RPMI8226 (cell line): ENCODE measurements at places on chromosomes 4 and X.

DNA sequence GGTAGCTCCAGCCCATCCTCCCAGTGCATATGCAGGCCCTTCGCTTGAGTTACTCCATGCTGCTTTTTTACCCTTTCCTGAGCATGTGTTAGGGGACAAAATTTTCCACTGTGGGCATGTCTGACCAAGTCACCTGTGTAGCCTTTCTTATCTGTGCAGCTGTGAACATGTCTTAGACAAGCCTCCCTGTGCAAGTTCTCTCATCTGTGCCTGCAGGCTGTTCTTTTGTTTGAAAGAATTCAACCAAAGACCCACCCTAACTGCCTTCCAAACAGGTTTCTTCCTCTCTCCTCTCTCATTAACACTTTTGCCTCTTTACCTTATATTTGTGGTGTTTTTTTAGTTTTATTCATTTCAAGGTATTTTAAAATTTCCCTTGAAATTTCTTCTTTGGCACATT is 53.2 kb upstream of the SPIN4 start:
- DNase-seq, result no peak

DNA sequence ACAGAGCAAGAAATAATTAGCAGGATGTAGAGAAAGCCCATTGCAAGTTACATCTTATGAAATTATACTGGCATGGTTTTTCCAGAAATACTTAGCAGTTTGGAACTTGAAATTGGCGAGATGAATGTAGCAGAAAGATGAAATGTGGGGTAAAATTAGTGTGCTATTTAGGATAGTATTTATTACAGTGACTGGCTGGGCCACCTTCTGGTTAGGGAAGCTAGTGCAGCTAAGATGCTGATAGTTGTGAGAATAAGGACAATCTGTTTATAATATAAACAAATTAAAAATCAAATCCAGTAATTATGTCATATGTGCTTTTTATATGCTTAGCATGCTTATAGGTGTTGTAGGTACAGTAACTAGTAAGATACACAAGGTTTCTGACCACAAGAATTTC is 74.8 kb downstream of the IL15 start:
- DNase-seq, result no peak

DNA sequence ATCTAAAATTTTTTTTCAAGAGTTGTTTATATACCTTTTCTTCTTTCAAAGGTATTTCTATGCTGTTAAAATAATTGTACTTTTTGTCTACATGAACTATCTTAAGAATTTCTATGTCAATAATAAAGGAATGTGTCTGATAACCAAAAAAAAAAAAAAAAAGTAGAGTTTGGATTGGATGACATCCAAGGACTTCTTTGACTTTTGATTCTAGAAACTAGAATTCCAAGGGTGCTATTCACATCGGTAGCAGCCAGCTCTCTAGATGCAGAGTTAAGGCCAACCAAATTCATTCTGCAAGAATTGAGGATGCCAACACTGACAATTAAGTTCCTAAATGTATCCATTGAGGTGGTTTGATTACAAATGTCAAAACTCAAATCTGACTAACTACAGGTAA is 42.0 kb upstream of the PRKG2 start:
- no peak for DNase-seq

- DNase-seq, result peak; percentile 32
Measured at GRCh38 chr4:54063737-54064316, 578 bp downstream of the CHIC2 start.

GRCh38 chr4:21946858-21947257 is 1.7 kb downstream of the KCNIP4 start:
- DNase-seq, result no peak

DNA sequence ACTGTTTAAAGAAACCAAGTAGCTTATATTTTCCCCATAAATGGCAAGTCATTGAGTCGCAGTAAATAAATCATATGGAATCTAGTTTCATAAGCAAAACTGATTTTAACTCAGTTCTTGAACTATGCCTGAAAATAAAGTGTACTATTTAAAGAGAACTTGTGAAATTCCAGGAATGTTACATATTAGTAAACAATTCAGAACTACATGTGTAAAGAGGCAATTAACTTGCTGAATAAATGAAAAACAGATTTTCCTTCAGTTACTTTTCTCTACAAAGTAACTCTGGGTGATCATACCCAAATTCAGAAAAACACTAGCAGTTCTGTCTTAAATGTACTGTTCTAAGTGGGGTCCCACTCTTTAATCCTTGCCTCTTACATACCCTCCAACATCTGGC is 236.1 kb upstream of the EDNRA start:
- DNase-seq, result no peak

DNA sequence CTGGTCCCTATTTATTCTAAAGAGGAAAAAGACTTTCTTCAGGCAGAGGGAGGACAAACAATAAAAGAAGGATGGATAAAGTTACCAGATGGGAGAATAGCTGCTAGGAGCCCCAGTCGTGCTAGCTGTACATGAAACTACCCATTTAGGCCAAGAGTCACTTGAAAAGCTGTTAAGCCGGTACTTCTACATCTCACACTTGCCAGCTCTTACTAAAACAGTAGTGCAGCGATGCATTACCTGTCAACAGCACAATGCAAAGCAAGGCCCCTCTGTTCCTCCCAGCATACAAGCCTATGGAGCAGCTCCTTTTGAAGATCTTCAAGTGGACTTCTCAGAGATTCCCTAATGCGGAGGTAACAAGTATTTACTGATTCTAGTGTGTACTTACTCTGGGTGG is 1138.8 kb downstream of the ARAP2 start:
- no peak for DNase-seq

DNA sequence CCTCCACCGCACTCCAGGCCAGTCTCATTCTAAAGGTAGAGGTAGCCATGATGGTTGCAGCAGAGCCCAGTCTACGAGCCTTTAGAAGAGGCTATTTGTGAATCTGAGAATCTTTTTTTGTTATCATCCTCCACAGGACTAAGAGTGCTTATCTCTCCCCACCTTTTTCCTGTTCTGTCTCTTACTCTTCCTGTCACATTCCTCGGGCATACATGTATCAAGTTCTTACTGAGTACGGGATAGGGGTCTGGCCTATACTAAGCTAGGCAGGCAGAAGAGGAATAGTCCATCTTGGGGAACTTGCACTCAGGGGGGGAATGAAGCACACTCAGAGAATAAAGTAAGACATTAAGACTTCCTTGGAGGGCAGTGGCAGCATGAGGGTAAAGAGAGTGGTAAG is 25.7 kb downstream of the LAS1L start:
- no peak for DNase-seq

DNA sequence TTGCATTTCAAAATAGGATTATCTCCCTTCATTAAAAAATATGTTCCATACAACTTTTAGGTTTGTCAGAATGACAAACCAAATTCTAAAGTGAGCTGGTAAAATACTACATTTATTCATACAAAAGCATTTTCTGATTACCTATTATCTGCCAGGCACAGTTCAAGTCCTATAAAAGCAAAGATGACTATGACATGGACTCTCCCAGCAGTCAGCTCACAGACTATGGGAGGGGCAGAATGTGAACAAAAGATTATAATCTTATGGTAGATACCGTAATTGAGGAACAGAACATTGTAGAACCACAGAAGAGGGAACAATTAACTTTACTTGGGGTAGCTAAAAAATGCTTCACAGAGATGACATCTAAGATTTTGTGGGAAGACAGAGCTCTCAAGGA is 12.4 kb downstream of the PAQR3 start:
- no peak for DNase-seq

GRCh38 chr4:1208266-1208961 is 36.0 kb upstream of the SPON2 start:
- no peak for DNase-seq

DNA sequence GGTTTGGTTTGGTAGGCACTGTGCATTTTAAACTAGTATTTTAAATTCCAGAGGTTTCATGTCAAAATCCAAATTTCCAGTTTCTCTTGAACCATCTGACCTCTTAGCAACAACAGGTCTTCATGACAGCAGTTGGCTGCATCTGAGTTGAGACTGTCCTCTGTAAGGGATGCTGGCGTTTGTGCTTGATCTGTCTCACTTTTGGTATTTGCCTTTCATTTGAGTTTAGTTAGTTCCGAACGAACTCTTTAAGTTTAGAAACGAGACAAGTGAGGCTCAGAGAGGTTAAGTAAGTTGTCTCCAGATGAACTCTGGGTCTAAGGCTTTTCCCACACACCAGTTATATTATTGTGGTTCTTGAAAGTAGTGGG is 29.1 kb downstream of the SPARCL1 start:
- DNase-seq, result no peak

DNA sequence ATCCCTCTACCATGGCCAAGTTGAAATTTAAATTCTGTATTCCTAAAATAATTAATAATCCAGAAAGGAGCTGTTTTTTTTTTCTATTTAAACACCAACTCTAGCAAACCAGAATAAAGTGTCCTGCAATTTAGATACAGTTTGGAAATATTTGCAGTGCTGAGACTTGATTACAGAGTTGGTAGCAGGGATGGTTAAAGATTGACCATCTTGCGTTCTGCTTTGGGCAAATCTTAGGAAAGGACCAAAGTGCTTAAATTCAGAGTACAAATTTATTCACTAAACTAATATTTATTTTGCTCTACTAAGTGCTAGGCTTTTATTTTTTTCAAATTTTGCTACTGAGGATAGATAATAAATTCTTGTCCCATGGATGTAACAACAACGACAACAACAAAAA is 180.2 kb upstream of the AADAT start:
- no peak for DNase-seq

- no peak for DNase-seq
Measured at GRCh38 chrX:24629701-24630100, 17.4 kb downstream of the PCYT1B start.

- no peak for DNase-seq
Measured at GRCh38 chr4:126221282-126221681, 906.5 kb downstream of the FAT4 start.

DNA sequence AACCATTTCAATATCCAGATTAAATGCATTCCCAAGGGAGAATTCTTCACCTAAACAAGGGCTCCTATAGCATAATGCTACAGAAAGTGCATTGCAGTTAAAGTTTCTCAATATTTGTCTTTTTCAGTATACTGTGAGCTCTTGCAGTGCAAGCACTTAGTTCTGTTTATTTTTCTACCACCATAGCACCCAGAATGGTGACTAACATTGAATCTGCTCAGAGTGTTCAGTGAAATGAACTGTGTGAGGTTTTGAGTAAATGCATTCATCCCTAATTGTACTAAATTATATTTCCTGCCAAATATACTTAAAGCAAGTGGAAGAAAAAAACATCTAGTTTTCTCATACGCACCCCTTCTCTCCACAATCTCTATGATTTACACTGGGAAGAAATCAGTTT is 383.9 kb downstream of the PCDH7 start:
- no peak for DNase-seq

DNA sequence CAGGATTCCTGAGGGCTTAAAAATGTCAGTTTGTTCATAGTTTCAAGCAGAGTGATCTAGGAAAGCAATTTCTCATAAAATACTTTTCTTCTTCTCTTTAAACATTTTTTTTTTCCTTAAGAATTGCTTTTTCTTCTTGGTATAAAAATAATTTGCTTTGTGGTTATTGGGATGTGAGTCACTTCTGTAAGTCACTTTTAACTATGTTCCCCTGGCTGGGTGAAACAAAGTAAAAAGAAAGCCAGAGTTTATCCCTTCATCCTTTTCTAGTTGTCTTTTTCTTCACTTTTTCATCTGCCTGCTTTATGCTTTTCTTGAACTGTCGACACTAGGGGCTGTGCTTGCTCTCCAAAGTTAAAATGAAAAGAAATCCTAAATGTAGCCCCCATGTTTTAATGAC is 33.5 kb downstream of the ARSJ start:
- DNase-seq, result no peak

DNA sequence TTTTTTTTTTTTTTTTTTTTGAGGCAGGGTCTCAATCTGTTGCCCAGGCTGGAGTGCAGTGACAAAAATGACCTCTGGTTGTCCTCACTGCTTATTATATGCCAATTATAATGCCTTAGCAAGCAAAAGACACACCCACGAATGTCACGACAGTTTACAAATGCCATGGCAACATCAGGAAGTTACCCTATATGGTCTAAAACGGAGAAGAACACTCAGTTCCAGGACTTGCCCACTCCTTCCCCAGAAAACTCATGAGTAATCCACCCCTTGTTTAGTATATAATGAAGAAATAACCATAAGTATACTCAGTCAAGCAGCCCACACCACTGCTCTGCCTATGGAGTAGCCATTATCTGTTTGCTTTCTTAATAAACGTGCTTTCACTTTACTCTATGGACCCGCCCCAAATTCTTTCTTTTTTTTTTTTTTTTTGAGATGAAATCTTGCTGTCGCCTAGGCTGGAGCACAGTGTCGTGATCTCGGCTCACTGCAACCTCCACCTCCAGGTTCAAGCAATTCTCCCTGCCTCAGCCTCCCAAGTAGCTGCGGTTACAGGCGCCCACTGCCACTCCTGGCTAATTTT is 106.2 kb downstream of the SMIM20 start:
- DNase-seq, result no peak

- DNase-seq, result no peak
Measured at GRCh38 chr4:114941503-114941902, 171.9 kb downstream of the NDST4 start.

DNA sequence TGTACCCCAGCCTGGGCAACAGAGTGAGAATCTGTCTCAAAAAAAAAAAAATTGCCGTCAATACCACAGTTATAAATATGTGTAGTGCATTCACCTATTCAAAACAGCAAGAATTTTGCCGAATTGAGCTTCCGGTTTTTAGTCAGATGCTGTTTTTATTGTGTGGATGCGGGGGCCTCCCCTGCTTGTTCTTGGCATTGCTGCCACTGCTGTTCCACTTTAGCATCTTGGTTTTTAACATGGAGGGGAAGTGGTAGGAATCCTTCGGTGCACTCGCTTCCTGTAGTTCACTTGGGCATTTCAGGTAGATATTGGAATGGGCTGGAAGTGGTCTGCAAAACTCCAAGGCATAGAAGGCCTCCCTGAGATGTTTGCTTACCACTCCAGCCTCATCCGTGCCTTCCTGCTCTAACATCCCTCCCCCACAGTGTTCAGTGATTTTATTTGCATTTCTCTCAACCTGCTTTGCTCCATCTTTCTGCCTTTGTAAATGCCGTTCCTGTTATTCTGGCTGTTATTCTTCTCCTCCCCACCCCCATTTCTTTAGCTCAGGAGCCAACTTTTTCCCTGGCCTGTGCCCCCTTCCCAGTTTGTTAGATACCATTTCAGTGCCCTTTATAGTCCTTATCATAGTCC is 25.5 kb downstream of the MOB1B start:
- DNase-seq, result no peak

DNA sequence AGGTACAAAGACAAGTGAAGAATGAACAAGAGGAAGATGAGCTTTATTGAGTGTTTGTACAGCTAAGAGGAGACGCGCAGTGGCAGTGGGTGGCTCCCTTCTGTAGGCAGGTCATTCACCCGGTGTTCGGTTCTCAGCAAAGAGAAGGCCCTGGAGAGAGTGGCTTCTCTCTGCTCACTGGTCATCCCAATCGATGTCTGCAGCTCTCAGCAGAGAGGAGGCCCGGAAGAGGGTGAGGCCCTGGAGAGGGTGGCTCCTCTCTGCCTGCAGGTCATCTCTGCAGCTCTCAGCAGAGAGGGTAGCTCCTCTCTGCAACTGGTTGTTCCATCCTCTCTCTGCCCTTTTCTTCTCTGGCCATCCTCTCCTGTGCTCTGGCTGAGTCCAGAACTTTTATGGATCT is 126.5 kb downstream of the UGT8 start:
- no peak for DNase-seq
